ENCODE measurements at places on chromosomes 16 and 17.
A peak's percentile ranks its signal among the peaks of the same experiment; 100 is the strongest.

DNA sequence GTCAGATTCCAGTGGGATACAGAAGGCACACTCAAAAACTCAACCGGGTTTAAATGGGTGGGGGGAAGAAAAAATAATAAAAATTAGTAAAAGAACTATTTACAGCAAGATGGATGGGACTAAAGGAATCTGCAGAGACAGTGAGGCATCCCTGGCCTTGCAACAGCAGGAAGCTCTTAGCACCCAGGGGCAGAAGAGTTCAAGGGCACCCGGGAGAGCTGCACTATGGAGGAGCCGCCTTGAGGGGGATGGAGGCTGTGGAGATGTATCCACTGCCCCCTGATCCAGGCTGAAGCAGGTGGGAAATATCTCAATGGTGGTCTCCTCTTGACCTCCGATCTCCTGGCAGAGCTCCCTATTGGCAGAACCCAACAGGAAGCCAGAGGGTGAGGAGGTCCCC lies 69.4 kb upstream of the NFAT5 start:
- no peak for DNase-seq

GRCh38 chr16:14364386-14365199 lies 265.5 kb downstream of the PARN start:
- DNase-seq: peak; percentile 65

GRCh38 chr17:60160829-60161501 lies 11.2 kb downstream of the CA4 start:
- DNase-seq: no peak

GRCh38 chr17:81821603-81822311 lies 11.3 kb downstream of the MCRIP1 start:
- DNase-seq: no peak

DNA sequence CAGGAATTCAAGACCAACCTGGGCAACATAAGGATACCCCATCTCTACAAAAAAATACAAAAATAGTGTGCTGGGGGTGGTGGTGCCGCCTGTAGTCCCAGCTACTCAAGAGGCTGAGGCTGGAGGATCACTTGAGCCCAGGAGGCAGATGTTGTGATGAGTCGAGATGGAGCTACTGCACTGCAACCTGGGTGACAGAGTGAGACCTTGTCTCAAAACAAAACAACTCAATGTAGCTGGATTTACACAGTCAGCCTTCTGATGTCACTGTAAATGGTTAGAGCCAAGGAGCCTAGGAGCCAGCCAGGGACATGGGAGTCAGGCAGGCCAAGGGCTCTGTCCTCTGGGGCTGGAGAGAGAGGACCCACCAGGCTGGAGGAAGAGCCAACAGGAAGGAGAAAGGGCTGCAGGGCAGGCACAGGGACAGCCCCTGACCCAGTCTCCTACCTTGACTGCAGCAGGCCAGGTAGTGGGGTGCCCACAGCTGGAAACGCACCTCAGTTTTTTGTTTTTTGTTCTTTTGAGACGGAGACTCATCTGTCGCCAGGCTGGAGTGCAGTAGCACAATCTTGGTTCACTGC lies 8.4 kb downstream of the CDIPT start:
- no peak for DNase-seq

DNA sequence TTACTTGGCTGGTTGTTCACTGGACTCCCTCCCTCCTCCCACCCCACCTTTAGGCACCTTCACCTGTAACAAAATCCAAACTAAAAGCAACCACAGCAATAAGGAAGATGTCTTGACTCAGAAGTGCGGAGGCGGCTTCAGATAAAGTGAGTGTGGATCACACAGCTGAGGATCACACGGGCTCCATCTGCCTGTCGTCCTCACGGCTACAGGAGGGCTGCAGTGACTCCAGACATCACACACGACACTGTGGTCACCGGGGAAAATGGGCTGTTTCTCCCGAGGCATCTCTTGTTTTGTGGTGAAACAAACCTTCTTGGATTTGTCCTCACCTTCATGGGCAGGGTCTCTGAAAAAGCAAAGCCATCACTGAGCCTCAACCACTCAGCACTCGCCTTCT lies 7.9 kb upstream of the ACSF3 start:
- DNase-seq: no peak

- no peak for DNase-seq
Measured at GRCh38 chr17:39563476-39563875, 44.2 kb downstream of the NEUROD2 start.

DNA sequence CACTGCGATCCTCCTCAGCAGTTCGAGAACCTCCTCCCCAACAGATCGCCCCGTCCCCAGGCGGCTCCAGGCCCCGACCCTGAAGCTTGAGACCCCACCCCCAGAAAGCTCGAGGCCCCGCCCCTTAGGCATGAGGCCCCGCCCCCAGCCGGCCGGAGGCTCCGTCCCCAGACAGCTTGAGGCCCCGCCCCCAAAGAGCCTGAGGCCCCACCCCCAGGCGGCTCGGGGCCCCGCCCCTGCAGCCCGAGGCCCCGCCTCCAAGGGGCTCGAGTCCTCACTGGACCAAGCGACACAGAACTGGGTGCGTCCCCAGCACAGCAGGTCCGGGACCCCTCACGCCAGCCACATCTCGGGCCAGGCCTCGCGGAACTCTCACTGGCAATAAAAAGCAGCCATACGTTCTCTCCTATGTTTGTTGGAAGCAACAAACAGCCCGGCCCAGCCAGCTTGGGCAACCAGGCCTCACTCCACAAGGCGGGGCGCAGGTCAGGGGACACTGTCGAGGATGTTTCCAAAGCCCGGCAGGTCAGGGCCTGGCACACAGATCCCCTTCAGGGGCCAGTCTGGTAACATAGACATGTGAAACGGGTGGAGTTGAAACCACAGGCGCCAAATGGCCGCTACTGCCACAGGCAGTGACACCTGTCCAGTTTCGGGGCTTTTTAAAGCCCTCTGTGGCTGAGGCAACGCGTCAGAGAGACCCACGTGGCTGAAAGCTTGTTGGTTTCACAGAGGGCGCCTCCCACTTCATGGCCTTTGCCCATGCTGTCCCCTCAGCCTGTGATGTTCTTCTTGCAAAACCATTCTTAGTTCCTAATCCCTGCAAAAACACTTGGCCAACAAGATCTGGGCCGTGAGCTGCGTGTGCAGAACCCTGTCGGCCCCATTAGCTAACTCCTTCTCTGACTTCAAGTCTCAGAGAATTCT lies 224.2 kb downstream of the PARN start:
- no peak for DNase-seq

GRCh38 chr17:59007995-59008394 lies 98.7 kb downstream of the TRIM37 start:
- DNase-seq: no peak

GRCh38 chr17:27818401-27819105 lies 18.2 kb upstream of the NOS2 start:
- no peak for DNase-seq

- DNase-seq: no peak
Measured at GRCh38 chr17:61150686-61151299, 248.8 kb upstream of the TBX2 start.

DNA sequence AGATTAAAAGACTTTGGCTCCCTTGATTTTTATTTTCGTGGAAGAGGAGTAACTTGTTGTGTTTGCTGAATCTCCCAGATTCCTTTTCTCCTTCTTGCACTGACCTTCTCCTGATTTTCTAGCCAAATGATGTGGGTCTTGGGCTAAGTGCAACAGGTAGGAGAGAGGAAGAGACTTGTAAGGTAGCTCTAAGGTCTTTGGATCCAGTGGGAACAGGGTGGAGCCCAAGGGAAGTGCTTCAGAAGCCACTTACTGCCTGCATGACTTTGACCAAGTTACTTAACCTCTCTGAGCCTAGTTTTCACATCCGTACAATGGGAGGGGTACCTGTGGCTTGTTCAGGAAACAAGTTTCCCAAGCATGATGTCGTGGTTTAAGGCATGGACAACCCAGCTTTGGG lies 111.3 kb upstream of the IRX3 start:
- DNase-seq: no peak

DNA sequence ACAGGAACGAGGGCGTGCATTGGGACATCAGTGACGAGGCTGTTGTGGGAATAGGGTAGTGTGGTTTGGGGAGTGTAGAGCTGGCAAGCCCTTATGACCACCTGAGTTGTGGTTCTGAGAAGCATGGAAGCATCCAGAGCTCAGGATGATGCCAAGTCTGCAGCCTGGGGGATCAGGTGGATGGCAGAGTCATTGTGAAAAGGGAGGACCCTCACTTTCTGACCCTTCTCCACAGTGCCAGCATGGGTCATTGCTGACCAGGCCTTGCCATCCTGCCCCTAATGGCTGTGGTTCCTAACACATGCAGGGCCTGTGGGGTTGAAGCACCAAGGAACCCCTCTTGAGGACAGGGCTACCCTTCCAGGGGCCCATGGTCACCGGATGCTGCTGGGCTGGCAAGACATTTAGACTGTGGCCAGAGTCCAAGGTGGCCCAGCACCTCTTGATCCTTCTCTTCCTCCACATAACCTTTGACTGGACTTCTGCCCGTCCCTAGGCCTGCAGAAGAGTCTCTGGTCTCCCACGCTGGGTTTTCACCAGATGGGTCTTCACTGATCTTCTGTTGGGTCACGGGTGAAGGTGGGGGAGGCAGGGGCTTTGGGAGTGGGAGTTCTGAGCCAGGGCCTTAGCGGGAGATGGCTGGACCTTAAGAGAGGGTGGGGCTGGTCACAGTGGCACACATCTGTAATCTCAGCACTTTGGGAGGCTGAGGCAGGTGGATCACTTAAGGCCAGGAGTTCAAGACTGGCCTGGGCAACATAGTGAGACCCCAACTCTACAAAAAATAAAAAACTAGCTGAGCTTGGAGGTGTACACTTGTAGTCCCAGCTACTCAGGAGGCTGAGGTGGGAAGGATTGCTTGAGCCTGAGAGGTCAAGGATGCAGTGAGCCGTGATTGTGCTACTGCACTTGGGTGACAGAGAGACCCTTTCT lies 2.0 kb upstream of the PLA2G15 start:
- DNase-seq: no peak

DNA sequence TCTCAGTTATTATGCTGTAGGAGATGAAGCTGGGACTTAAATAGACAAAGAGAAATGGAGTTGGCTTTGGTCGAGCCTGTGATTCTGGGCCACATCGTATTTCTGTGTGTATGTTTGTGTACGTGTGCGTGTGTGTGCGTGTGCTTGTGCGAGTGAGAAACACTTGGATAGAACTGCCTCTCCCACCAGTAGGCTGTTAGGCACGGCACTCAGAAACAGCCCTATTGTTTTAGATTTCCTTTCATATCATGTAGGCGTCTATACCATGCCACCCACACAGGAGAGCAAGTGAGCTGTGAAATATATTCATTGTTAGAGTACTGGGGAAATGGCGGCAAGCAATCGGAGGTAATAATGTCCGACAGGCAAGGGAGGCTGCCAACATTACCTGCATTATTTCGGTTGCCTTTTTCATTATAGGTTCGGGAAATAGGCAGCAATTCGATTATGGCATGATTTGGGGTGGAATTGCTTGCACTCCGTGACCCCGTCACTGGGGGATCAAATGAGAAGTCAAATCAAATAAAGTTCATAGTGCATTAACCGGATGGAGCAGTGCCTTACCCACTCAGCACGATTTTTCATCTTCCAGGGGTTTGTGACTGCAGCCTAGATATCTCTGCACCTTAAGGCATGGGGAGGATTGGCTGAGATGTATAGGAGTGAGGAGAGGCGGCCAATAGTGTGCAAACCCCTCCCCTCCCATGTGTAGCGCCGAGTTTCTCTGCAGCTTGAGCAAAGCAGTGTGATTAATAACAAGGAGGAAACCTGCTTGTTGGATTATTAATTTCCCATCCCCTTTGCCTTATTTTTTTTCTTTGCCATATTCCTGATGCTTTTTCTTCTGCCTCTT lies 89.6 kb downstream of the RBFOX1 start:
- DNase-seq: no peak

- DNase-seq: no peak
Measured at GRCh38 chr17:336110-337021, 16.2 kb downstream of the RPH3AL start.

DNA sequence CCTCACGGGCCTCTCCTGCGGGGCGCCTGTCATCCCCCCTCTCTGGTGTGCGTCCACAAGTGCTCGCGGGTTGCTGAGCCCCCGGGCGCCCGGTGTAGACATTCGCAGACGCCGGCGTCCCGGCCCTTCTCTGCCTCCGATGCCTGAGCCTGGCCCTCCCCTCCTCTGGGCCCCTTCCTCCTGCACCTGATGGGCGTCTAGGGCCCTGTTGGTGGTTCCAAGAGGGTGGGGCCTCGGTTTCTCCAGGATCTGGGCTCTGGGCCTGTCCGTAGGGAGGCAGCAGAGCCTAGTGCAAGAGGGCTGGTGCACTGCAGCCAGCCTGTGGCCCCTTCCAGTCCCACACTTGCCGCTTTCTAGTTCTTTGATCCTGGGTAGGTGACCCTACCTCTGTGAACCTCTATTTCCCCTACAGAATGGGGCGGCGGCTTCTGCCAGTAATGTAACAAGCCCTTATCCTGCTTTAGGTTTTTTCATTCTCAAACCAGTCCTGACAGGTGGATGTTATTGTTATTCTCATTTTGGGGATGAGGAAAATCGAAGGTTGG lies 623 bp downstream of the E4F1 start:
- no peak for DNase-seq
